Central memory CD4-positive, alpha-beta T cell (primary cell): ENCODE measurements at places on chromosomes 2 and 18.

GRCh38 chr2:69933839-69934613, 19.1 kb downstream of the MXD1 start:
- DNase-seq: no peak

- DNase-seq: no peak
Observed at GRCh38 chr2:171342067-171342413, 91.8 kb downstream of the METTL8 start.

DNA sequence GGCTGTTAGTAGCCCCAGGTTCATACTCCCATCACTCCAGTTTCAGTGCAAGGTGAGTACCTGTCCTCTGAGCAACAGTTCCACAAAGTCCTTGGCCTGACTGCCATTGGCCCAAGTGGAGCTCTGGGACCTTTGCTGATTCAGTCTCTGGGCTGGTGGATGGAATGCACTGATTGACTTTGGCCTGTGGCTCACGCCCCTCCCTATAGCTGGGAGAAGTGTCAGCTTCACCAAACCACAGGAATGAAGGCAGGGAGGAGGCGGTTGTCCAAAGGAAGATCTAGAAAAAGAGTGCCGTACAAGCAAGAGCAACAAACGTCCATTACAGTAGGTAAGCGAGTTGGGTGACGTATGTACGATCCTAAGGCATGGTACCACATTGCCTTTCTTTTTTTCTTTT, 34.0 kb downstream of the QPCT start:
- no peak for DNase-seq

DNA sequence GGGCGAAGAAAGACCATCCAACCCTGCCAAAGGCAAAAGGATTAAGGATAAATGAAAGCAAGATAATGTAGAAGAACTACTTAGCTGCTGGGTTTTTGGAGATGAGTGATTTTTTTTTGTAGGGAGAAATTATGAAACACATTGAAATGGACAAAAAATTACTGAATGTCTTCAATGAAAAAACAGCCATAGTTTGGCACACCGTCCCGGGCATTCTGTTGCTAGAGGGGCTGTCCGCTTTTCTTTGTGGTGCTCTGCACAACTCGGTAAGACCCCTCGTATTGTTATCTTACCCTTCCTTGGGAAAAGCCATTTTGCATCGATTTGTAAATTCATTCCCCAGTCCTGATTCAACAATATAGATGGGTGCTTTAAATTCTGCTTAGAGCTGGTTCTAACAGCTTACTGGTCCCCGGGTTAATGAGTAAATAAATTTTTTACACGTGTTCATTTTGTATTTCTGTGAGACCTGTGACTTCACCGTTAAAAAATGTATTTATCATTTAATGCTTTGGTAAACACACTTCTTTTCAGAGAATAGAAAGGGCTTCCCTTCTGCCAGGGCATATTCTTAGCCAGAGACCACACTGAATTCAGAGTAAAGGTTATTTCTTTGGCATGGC, 912 bp upstream of the LAPTM4A start:
- no peak for DNase-seq

DNA sequence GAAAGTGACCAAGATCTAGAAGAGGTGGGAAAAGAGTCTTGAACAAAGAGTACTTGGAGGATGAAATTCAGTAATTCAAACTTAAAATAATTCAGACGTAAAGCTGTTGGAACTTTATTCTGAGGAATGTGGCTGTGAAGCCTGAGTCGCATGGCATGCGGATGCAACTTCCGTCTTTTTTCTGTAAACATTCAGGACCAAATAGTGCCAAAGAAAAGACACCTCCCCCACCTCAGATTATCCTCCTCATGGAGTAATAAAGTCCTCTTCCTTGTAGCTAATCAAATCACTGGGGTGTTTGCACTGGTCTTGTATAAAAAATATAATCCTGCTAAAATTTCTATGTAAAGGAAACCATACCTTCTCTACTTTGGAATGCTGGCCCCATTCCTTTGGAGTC, 790.4 kb downstream of the TSN start:
- DNase-seq: no peak

- no peak for DNase-seq
Observed at GRCh38 chr2:84901593-84902120, 3.8 kb upstream of the TMSB10 start.

DNA sequence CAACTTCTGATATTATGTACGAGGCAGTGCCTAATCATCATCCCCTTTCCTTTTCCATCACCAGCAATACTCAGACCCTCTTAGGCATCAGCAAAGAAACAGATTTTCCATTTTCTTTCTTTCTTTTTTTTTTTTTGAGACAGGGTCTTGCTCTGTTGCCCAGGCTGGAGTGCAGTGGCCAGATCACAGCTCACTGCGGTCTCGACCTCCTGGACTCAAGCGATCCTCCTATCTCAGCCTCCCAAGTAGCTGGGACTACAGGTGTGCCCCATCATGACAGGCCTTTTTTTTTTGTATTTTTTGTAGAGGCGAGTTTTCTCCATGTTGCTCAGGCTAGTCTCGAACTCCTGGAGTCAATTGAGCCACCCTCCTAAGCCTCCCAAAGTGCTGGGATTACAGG, 5.9 kb upstream of the OLA1 start:
- no peak for DNase-seq

GRCh38 chr2:47094511-47095142, 60.5 kb downstream of the STPG4 start:
- DNase-seq: no peak

DNA sequence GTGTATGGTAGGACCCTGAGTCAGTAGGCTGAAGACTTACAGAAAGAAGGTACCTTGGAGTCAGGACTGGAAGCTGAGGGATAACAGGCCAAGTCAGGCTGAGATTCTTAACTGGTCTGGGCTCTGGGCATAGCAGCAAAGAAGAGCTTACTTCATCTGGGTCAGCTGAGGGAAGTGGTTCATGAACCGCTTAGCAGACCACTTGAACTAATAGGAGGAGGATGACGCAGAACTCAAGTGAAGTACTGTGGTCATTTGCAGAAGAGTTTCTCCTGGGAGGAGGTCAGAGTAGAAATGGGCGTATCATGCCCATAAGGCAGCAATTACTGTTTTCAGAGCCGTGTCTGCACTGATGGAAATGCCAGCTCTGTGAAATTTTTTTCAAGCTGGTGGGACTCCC, 164.5 kb downstream of the LCLAT1 start:
- DNase-seq: no peak

DNA sequence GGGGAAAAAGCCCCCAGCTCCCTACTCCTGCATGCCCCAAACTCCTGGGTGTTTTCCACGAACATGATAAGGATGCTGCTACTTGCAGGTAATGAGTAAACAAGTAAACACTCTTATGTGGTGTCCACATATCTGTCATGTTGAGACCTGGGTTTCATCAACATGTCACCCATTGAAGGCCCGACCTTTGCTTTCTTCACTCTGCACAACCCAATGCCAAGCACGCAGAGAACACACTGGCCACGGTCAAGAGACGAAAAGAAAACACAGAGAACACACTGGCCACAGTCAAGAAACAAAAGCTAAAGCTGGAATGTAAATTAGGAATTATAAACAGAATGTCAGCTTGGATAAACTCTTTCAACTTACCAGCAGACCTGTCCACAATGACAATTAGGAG, 143.1 kb downstream of the TTC32 start:
- no peak for DNase-seq

DNA sequence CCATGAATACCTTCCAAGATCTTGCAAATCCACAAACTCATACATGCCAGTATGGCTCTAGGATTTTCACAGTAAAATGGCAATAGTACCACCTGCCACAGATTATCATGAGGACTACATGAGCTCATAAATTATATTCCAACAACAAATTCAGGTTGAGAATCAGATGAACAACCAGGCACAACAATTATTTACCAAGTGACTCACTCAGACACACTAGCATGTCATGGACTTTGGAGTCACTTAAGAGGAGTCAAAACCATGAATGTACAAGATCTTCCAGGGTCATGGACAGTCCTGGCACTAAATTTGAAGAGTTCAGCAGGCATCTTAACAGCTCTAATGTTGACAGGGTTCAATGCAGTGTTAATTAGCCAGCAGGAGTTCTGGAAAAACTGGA, 34.4 kb upstream of the BZW1 start:
- no peak for DNase-seq

GRCh38 chr2:27723372-27724144, 48.0 kb upstream of the MRPL33 start:
- DNase-seq: peak; percentile 7

DNA sequence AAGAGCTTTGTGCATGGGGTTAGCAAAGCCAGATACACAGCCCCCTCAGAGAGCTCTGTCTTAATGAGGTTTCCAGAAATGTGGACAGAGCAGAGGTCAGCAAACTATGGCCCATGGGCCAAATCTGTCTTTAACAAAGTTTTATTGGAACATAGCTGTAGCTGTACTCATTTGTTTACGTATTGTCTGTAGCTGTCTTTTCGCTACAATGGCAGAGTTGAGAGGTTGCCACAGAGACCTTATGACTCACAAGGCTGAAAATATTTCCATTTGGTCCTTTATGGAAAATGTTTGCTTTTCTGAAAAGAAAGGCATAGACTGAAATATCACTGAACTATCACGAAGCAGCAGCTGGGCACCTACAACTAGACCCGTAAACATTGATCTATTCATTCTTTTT, 841.8 kb downstream of the SLC4A3 start:
- DNase-seq: no peak

DNA sequence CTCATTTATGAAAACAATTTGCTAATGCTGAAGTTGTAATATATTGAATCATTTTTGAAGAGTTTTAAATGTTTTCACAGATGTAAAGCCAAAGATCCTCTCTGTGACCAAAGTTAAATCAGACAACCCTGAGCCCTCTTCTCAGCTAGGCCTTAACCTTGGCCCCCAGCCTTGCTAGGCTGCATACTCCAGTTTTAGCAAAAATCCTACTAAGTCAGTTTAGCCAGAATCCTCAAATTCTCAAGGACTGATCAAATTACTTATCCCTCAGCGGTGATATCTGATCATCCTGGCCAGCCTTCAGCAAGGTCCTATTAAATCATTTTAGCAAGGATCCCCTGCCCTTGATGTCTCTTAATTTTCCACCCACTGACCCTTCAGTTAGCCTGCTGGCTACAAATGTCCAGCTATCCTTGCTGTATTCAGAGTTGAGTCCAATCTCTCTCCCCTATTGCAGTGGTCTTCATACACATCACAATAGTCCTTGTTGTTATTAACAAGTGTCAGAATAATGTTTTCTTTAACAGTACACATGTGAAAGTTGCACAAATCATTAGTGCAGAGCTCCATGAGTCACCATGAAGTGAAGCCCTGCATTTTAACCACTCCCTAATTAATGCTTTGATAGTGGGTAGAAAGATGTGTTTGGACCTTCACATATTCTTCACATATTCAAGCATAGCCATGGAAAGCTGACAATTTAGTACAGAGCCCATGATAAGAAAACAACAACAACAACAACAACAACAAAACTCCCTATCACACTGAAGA, 206.4 kb downstream of the NBAS start:
- no peak for DNase-seq

GRCh38 chr18:318791-319291, 51.0 kb upstream of the THOC1 start:
- DNase-seq: no peak

- no peak for DNase-seq
Observed at GRCh38 chr2:130769343-130769907, 14.1 kb downstream of the AMER3 start.

DNA sequence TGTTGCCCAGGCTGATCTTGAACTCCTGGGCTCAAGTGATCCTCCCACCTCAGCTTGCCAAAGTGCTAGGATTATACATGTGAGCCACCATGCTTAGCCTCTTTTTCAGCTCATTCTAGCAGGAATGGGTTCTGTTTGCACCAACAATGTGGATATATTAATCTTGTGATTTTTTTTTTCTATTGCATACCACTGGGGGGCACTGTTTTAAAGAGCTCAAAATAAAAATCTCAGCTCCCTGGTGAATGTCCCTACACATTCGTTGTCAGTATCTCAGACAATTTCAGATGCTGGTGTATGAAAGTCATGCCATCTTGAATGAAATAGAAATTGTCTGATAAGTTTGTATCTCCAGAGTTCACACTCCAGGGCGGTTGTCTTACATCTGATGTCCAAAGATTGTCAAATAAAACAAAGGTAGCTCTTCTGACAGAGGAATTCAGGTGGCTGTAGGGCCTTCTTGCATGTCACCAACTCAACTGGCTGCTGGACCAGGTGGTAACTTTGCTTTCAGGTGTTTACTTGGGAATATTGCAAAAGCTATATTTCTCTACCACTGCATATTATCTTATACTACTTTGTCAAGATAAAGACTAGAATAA, 3.1 kb upstream of the MATN3 start:
- DNase-seq: peak; percentile 37

- DNase-seq: no peak
Observed at GRCh38 chr2:95043300-95044093, 18.0 kb downstream of the MAL start.

GRCh38 chr2:48504647-48505327, 25.2 kb upstream of the STON1 start:
- DNase-seq: no peak

DNA sequence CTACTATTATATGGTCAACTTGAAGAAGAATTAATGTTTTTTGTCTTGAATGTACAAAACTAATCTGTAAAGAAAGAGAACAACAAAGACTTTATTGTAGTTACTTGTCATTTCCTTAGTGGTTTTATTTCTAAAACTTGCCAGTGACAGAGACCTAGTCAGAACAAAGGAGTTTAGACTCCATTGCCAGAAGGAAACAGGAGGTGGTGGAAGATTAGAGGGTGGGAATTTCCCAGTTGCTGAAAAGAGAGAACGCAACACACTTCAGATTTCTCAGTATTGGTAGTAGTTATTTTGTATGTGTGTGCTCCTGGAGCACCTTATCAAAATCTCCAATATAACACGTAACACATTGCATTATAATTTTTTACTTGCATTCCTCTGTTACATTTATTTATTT, 81.4 kb downstream of the CDCA7 start:
- no peak for DNase-seq

DNA sequence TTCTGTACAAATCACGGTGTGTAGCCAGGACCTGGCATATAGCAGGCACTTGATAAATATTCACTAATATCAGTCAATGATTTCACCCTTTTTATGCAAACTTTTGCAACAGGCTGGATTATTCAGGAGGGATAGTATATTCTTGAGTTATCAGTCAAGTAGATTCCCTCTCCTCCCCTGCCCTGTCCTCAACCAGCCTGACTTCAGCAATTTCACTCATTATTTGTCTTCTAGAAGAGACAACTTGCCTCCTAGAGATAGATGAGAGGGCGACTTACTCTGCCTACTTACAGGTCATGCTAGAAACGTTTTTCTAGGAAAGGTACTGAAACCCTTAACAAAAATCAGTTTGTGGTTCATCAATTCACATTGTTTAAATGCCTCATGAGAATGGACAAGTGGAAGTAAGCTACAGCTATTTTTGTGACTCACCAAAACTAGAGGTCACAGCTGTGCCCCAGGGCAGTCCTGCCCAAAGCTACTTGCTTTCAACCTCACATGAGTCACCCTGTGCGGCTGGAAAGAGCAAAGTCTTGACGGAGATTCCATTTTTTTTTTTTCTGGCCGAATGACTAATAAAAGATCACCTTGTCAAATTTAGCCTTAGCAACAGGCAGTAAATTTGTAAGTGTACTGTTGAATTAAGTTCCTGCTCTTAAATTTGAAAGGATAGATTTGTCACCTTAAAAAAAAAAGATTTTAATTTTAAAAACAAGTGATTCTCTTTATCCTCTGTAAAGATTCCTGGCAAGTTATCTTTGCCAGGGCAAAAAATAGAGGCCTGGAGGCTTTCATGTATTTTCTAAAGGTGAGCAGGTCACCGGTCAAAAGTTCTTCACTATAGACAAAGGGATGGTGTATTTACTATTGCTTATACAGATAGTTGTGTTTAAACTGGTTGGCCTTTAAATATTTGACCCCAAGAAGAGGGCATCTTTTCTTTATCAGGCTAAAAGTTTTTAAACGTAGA, 109.0 kb upstream of the SLC35G4 start:
- DNase-seq: no peak
